ENCODE measurements at places on chromosomes 13 and 19.
A peak's percentile ranks its signal among the peaks of the same experiment; 100 is the strongest.

- DNase-seq, result no peak
Measured at GRCh38 chr13:21929400-21929799, 258.5 kb downstream of the FGF9 start.

GRCh38 chr13:26377038-26377437 lies 123.1 kb downstream of the CDK8 start:
- no peak for DNase-seq

DNA sequence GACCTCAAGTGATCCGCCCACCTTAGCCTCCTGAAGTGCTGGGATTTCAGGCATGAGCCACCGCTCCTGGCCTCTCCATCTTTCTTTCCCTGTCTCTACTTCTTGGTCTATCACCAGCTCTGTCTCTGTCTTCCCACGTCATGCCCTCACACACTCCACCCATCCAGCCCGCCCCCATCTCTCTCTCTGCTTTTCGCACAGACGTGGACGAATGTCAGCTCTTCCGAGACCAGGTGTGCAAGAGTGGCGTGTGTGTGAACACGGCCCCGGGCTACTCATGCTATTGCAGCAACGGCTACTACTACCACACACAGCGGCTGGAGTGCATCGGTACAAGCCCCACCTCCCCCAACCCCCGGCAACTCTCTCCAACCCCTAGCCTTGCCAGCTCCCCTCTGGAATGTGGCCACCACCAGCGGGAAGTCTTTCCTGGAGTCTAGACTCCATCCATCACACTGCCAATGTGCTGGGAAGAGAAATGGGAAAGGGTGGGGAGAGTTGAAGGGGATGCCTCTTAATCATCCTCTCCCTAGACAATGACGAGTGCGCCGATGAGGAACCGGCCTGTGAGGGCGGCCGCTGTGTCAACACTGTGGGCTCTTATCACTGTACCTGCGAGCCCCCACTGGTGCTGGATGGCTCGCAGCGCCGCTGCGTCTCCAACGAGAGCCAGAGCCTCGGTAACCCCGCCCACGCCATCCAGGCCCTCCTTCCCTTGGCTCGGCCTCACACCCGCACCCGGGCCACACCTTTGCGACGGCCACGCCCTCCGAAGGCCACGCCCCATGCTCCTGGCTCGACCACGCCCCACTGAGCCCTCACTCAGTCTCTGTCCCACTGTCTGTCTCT lies 22.5 kb downstream of the LTBP4 start:
- no peak for DNase-seq

DNA sequence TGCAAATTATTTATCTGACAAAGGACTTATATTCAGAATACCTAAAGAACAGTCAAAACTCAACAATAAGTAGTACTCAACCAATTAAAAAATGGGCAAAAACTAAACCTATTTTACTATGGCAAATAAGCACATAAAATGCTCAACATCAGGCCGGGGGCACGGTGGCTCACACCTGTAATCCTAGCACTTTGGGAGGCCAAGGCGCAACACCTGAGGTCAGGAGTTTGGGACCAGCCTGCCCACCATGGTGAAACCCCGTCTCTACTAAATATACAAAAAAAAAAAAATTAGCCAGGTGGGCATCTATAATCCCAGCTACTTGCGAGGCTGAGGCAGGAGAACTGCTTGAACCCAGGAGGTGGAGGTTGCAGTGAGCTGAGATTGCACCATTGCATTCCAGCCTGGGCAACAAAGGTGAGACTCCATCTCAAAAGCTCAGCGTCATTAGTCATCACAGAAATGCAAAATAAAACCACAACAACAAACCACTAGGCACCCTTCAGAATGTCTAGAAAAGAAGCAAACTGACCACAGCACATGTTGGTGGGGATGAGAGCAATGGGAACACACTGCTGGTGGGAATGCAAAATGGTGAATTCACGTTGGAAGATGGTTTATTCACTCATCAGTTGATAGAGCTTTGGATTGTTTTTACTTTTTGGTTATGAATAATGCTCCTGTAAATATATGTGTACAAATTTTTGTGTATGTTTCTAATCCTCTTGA lies 180.6 kb upstream of the SOX1 start:
- no peak for DNase-seq

- DNase-seq, result peak; percentile 23
Measured at GRCh38 chr19:10289167-10289835, 451 bp upstream of the ICAM5 start.

GRCh38 chr13:98399756-98400155 lies 177.2 kb downstream of the STK24 start:
- no peak for DNase-seq

DNA sequence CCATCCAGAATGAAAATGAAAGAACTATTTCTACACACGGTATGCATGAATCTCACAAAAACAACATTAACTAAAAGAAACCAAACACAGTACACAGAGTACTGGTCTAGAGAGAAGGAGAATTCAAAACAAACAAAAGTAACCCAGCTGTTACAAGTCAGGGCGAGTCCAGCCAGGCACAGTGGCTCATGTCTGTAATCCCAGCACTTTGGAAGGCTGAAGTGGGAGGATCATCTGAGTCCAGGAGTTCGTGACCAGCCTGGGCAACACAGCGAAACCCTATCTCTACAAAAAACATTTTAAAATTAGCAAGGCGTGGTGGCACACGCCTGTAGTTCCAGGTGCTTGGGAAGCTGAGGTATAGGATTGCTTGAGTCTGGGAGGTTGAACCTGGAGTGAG lies 1.7 kb upstream of the PSMC4 start:
- DNase-seq, result no peak

DNA sequence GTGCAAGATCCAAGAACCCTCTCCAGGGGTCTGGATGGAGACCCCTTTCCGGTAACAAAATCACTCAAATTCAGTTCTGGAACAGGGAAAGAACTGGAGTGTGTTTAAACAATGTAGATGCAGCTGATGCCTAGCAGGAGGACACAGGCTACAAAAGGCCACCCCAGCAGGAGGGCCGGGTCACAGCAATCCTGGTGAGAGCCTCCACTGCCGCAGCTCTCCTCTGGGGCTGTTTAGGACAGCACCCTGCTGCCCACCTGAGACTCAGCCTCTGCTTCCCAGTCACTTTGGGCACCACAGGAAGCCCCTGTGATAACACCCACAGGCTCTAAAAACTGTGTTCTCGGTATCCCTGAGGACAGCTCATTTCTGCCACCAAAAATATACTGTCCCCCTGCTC lies 318.7 kb upstream of the NBEA start:
- no peak for DNase-seq

- no peak for DNase-seq
Measured at GRCh38 chr19:32611161-32611560, 30.2 kb downstream of the PDCD5 start.

DNA sequence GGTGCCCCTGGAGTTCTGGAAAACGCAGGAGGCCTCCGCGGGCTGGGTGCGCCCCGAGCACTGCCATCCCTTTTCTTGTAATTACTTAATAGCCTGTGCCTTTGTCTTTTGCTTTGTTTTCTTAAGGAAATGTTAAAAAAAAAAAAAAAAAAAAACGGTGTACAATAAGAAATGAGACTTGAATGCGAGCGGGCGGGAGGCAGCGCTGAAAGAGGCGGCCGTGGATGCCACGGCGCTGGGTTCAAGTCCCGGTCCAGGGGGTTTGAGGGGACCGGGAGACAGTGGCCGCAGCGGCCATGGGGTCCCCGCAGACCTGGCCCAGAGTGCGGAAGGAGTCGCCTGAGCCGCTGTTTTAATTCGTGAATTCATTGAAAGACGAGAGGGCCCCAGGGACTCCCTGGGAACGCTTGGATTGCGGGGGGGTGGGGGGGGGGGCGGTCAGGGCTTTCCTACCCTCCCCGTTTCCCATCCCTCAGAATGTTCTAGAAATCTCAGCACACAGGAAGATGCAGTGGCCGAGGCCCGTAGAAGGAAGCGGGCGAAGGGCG lies 349.2 kb upstream of the ARGLU1 start:
- DNase-seq, result no peak
